ENCODE measurements at places on chromosomes 12 and 14.

DNA sequence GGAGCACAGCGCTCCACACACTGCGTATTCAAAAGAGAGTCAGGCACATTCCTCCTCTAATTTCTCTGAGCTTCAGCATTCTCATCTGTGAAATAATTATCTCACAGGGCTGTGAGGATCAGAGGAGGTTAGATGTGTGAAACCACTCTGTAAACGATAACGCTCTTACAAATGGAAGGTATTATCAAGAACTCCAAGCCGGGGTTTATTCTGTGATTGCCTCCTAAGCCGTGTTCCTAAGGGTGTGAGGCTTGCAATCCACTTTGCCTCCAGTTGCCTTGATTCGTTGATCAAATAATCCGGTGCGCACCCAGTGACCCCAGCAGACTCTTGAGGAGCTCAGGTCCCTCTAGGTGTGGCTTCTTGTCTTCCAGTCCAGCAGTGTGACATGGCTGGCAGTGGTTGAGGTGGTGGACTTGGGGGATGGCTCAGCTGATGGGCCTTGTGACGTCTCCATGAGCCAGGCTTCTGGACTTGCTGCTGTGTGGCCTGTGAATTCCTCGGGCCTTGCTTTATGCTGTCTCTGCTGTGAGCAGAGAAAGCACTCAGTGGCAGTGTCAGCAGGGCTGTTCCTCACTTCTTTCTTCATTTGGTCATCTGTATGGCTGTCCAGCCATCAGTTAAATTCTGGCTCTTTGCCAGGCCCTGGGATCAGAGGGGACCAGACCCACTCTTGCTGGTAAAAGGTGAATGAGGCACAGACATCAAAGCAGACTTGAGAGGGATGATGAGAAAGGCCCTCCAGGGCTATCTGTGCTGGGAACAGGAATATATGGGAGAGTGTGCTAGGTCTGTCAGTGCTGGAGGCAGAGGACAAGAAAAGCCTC lies 71.0 kb downstream of the SLC25A47 start:
- DNase-seq, result no peak

DNA sequence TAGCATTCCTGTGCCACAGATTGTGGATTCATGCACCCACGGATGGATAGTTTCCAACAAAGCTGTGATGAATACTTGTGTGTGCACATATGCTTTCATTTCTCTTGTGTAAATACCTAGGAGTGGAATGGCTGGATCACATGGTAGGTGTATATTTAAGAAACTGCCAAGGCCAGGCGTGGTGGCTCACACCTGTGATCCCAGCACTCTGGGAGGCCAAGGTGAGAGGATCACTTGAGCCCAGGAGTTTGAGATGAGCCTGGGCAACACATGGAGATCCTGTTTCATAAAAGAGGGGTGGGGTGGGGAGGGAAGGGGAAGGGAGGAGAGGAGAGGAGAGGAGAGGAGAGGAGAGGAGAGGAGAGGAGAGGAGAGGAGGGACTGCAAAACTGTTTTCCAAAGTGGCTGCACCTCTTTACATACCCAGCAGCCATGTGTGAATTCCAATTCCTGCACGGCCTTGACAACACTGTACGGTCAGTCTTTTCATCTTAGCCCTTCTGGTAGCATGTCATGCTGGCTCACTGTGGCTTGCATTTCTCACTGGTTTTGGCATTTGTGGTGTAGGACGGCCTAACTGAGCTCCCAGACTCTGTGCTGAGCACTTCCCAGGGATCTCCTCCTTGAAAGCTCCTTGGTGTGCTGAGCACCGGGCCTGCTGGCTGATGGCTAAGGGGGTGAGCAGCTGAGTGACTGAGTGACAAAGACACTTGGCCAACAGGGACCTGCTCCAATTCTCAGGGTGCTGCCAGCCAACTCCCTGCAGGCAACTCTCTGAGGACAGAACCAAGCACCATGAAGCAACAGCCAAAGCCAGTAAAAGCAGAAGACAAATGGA lies 27.9 kb downstream of the SYNE3 start:
- DNase-seq, result no peak

- DNase-seq, result no peak
Measured at GRCh38 chr12:119594399-119594730, 791 bp downstream of the TMEM233 start.

DNA sequence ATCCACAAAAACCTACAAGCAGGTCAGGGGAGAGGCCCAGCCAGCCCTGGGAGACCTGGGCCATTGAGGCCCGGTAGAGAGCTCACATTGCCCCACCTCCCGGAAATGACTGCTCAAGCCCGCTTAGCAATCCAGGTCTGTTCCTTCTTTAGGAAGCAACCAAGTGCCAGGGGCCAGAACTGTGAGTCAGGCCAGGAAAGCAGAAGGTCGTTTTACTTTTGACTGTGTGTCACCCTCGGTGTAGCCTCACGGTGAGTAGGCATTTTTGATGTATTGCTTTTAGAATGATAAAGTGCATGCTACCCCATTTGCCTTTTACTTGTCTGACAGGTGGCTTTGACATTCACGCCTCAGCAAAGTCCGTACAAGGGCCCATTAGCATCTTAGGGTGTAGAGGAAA lies 25.4 kb upstream of the PWP1 start:
- DNase-seq, result no peak

- DNase-seq, result no peak
Measured at GRCh38 chr14:91302391-91302790, 57.9 kb upstream of the GPR68 start.

DNA sequence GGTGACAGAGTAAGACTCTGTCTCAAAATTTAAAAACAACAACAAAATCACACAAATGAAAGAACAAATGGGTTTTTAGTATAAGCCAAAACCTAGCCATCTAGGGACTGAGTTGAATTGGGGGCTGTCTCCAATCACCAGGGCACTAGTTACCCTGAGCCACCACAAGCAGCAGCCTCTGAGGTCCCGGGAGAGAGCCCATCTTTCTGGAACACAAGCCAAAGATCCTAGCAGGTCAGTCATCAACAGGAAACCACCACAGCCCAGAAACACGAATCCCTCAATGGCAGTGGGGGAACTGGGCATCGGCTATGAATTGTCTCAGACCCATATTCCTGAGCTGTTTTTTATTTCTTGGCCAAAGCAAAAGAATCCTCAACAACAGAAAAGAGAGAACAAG lies 75.3 kb downstream of the KDM2B start:
- no peak for DNase-seq

DNA sequence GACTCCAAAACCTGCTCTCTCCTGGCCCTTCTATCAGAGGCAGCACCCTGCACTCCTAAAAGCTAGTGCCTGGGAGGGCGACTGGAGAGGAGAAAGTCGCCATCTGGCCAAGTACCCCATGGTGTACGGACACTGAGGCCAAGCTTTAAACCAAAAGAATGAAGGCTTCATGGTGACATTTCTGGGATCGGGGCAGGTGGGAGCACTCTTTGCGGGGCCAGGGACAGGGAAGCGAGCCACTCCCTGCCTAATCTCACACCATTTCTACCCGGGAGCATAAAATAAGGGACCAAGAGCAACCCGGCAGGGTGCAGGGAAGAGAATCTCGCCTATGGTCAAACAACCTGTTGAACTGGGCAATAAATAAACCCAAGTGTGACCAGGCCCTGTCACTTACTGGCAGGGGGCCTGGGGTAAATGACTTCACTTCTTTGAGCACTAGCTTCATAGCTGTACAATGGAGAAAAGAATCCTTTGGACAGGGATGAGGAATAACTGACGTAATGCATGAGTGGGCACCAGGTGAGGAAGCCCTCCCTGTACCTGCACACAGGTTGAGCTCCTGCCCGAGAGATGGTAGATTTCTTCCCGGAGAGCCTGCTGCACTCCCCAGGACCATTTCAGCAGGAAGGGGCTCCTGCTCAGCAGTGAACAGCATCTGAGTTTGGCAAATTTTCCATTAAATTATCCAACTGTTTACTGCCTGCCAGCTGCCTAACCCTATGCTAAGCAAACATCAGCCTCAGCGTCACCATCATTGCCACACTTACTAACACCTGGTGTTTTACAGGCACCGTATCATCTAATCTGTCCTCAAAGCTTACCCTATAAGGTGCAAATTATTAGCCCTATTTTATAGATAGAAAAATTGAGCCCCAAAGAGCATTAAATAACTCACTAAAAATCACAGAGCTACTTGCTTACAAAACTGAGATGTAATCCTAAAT lies 2.0 kb downstream of the SERPINA1 start:
- no peak for DNase-seq

DNA sequence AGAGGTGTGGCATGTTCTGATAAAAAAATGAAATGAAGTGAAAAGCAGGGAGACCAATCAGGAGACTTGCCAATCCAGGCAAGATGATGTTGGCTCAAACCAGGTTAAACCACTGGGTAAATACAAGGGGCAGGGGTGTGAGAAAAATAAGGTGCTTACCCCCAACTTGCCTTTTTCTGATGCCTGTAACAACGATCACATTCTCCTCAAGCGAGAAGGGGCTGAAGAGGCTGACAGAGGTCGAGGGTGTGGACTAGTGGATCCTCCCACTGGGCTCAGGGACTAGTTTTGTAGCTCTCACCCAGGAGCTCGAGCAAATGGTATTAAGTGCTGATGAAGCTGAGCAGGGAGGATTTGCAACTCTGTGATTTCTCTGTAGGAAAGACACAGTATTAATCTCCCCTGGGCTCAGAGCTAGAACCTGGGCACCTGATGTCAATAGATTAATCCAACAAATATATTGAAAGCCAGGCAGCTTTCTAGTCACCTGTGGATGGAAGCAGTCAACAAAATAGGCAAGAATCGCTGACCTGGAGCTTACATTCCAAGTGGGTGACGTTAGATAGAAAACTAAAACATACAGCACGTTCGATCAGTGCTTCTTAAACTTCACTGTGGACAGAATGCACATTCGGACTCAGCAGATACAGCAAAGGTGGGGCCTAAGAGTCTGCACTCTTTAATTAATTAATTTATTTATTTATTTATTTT lies 15.2 kb upstream of the EAPP start:
- DNase-seq, result no peak

DNA sequence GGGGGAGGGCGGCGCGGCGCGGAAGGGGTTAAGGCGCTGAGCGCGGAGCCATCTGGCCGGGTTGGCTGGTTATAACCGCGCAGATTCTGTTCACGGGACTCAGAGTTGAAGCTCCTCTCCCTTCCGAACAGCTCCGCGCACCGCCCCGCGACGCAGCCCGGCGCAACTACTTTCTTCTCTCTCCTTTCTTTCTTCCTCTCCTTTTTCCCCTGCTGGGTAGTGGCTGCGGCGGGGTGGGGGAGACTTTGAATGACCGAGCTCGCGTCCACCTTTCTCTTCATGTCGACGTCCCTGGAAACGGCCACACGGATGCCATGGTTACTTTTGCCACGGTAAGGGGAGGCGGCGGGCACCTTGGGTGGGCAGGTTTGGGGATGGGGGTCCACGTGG lies at the start of gene NTF3:
Gene NTF3, plus strand, starts transcription at position 98 of the 390 bp plus-strand sequence. Its CDS starts 217 bp downstream, at position 315.
- DNase-seq, result no peak

DNA sequence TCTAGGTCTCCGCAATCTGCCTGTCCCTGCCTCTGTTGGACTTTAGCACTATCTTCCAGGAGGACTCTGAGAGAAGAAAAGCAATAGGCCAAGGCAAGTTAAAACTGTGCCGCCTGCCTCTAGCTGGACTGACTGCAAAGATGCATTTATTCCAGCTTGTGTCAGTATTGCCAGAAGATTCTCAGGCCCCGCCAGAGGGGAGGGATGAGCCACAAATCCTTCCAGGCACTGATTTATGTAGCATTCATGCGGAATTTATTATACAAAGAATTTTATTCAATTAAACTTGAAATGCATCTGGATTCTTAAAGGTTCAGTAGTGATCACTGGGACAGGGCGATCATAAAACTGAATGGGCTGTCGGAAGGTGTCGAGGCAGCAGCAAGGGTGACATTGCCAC lies 19.8 kb downstream of the MMAB start:
- DNase-seq, result no peak

- DNase-seq, result no peak
Measured at GRCh38 chr14:54651649-54652048, 84.7 kb downstream of the SAMD4A start.

DNA sequence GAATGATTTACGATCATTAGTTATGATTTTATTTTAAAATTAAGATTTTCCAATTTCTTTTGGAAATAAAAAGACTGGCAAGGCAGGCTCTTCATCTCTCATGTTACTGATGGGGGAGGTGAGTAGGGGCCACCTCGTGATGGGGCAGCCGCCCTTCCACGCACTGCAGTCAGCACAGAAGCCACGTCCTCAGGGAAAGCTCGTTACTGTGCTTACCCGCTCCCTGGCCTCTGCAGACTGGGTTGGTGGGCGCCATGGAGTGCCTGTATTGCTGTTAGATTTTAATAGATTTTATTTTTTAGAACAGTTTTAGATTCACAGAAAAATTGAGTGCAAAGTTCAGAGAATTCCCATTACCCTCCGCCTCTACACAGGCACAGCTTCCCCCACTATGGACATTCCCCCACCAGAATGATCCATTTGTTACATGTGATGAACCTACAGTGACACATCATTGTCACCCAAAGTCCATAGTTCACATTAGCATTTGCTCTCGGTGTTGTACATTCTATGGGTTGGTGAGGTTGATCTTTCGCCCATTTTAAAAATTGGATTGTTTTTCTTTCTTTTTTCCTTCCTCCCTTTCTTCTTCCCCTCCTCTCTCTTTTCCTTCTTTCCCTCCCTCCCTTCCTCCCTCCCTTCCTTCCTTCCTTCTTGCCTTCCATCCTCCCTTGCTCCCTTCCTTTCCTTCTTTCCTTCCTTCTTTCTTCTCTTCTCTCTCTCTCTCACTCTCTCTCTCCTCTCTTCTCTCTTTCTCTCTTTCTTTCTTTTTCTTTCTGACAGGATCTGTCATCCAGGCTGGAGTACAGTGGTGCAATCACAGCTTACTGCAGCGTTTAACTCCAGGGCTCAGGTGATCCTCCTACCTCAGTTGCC lies 30.7 kb downstream of the ADGRD1 start:
- no peak for DNase-seq
